Purkinje cell (primary cell): ENCODE measurements at places on chromosomes 4 and X. TPM values are rescaled to one million over a fixed set of nuclear protein-coding genes. Genes with fewer than 3 reads are reported as not detected.

The DAPP1 gene
- not detected in 2 replicates for polyA plus RNA-seq

The PDCL2 gene
- not detected in 2 replicates for polyA plus RNA-seq

The NR0B1 gene
- 0.35 TPM in 1 of 2 replicates, not detected in the other for polyA plus RNA-seq

The SULT1B1 gene
- polyA plus RNA-seq: 0.03 and 0.17 TPM in 2 replicates

The FGFBP2 gene
- not detected in 2 replicates for polyA plus RNA-seq

The SYNPO2 gene
- polyA plus RNA-seq: 1.8 and 6.7 TPM in 2 replicates

The CFAP47 gene
- polyA plus RNA-seq: 0.20 TPM in 1 of 2 replicates, not detected in the other

The ADH1B gene
- polyA plus RNA-seq: not detected in 2 replicates

The TASL gene
- not detected in 2 replicates for polyA plus RNA-seq

The HTRA3 gene
- polyA plus RNA-seq: not detected in 2 replicates

The SGCB gene
- polyA plus RNA-seq: 43.5 and 61.6 TPM in 2 replicates
